GM12878 (cell line): ENCODE measurements at places on chromosomes 4 and X. TPM values are rescaled to one million over a fixed set of nuclear protein-coding genes. Genes with fewer than 3 reads are reported as not detected.
A peak's percentile ranks its signal among the peaks of the same experiment; 100 is the strongest.

GJB1 gene
- not detected in 2 replicates for polyA plus RNA-seq

PAGE2 gene
- not detected in 2 replicates for polyA plus RNA-seq

JAKMIP1 gene
- polyA plus RNA-seq, result 15.9 and 16.5 TPM in 2 replicates

UGT2B15 gene
- polyA plus RNA-seq, result not detected in 2 replicates

FAM184B gene
- polyA plus RNA-seq, result not detected in 2 replicates

DIPK2B gene
- not detected in 2 replicates for polyA plus RNA-seq

ARX gene
- not detected in 2 replicates for polyA plus RNA-seq

TAPT1 gene
- 0.69 and 0.91 TPM in 2 replicates for polyA plus RNA-seq

TSC22D3 gene
- polyA plus RNA-seq, result 19.8 and 21.1 TPM in 2 replicates

DNA sequence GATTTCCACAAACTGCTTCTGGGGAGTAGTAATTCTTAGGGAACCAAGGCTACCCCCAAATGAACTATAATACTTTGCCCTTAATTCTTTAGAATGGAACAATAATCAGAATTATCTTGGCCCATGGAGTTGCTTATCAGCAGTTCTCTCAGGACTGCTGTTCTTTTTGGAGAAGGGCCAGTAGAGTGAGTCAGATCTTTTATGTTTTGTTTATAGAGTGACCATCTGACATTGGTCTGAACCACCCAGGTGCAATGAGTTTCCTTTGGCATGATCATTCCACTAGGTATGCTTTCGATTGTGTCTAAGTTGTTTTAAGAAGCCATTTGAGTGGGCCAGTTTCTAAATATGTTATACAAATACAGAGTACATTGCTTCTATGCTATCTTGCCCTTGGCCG, 31.8 kb downstream of the PRRG1 start:
- no peak for DNase-seq

- DNase-seq, result no peak
Measured at GRCh38 chrX:45601052-45601451, 400.4 kb upstream of the DIPK2B start.

- DNase-seq, result no peak
Measured at GRCh38 chr4:174579421-174579820, 57.1 kb upstream of the HPGD start.

DNA sequence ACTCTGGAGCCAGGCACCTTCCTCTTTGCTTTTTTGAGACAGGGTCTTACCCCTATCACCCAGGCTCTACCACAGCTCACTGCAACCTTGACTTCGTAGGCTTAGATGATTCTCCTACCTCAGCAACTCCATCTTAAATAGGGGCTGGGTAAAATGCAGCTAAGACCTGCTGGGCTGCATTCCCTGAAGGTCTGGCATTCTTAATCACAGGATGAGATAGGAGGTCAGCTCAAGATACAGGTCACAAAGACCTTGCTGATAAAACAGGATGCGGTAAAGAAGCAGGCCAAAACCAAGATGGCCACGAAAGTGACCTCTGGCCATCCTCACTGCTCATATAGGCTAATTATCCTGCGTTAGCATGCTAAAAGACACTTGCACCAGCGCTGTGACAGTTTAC, 770.8 kb upstream of the PRKX start:
- DNase-seq, result no peak

DNA sequence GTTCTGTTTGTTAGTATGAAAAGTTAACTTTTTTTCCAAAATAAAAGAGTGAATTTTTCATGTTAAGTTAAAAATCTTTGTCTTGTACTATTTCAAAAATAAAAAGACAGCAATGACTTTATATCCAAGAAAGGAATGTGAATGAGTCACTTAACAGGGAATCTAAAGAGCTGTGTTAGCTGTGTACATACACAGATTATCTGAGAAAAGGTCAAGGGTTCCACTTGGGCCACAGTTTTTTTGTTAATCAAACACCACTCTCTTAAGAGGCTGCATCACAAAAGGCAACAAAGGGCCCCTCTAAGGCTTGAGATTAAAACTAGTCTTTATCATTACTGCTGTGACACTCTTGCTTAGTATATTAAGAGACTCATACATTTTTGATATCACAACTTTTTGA, 82.1 kb downstream of the FIP1L1 start:
- no peak for DNase-seq

GRCh38 chrX:13716905-13717304, 17.5 kb downstream of the TRAPPC2 start:
- no peak for DNase-seq

GRCh38 chrX:118872102-118872566, 48.5 kb downstream of the ZCCHC12 start:
- DNase-seq, result no peak

DNA sequence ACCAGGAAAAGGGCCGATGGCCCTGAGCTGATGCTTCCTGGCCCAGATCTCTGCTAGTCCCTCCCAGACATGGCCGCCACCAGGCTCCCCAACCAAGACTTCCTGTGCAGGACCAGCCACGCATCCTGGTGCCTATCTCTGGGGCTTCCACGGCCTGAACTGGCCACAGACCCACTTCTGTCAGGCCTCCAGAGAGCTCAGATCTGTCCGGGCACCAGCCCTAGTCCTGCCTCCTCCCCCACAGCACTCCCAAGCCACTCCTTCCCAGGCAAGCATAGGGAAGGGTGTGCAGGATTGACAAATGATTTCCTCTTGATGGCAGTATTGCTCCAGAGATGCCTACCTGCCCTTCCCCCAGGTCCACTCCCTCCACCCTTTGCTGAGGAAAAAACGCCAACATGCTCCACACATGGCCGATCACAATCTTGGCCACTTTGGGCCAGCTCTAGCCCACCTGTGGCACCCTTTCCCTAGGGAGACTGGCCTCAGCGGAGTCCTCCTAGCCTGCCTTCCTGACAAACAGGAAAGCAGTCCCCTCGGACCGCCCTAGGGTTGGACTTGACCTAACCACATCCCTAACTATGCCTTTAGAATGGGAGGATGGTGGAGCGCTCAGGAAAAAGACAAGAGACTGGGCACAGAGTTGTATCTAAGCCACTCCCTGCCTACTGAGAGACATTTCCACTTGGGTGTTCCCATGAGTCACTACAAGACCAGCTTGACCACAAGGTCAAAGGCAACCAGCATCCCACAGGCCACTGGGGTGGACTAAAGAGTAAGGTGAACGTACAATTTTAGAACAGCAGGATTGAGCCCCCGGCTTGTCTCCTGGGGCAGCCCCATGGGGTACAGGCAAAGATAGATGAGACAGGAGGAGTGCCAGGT, 277.5 kb upstream of the AGTR2 start:
- DNase-seq, result peak; percentile 73

DNA sequence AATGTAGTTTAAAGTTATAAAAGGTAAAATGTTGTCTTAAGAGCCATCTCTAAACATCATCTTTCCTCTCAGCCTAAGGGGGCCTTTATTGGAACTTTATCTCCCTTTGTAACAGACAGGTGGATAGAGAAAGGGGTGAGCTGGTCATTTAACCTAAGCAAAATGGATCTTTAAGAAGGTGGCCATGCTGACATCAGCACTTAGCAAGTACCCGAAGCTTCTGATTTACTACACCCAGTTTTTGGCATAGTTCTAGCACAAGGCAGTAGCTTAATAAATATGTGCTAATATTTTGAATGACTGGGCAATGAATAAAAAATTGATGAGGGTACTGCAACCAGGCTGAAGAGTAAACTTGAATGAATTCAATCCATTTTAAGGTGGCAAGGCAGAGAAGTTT, 172.7 kb downstream of the GABRG1 start:
- DNase-seq, result no peak

GRCh38 chr4:72468904-72469502, 100.0 kb downstream of the ADAMTS3 start:
- DNase-seq, result no peak

GRCh38 chr4:89906316-89906715, 11.7 kb downstream of the MMRN1 start:
- no peak for DNase-seq

DNA sequence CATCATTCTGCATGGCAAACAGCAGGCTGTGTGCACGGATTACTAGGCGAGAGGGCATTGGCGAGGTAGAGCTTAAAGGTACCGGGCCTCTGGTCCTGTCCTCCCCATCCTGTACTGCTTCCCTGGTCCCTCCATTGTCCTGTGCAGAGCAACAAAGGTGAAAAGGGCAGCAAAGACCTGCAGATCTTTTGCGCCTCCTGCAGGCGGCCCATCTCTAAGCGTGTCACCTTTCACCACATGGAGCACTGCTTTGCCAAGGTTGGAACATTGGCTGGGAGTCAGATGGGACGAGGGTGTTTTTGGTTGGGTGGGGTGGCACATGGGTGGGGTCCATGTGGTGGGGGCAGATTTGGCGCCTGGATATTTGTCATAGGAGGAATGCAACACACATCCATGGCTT, 64.7 kb upstream of the UXT start:
- DNase-seq, result no peak

DNA sequence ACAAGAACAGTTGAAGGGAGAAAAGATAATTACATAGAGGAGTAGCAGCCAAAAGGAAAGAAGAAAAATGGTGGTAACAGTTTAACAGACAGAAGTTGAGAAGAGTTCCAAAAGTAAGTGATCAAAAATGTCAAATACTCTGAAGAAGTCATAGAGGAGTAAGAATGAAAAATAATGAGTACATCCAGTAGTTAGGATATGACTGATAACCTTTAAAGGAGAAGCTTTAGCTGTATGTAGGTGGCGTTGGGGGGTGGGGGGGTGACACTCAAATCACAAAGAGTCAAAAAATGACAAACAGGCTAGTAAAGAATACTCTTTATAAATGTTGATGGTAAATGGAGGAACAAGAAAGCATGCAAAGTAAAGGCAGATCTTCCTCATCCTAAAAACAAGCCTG, 40.6 kb downstream of the RAB33A start:
- DNase-seq, result no peak

DNA sequence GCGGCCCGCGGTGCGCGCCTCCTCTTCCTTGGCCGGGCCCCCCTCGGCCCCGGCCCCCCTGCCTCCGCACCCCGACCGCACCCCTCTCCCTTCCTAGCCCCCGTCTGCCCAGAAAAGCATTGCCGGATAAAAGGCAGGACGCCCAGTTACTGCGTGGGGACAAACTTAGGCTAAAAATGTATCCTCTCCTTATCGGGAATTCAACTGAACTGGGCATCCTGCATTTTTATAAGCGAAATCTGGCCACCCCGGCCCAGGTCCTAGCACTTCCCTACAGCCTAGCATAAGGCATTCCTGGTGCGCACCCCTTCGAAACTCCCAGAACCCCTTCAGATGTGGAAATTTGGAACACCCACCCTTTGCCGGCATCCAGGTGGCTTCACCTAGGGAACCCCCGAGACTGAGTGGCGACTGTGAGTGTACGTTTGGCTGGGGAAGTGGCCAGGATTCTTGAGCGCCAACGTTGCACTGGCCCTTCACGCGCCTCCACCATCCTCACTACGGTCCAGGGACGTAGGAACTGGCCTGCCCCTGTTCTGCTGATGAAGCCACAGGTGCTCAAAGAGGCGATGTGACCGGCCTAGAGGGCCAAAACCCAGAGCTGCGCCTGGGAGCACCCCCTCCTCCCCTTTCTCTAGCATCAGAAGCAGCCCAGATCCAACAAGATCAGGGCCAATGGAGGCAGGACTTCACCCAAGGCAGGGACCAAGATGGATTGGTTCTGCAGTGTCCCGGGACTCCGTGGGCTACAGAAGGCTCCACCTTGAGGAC, 5.7 kb upstream of the RNF4 start:
- no peak for DNase-seq

DNA sequence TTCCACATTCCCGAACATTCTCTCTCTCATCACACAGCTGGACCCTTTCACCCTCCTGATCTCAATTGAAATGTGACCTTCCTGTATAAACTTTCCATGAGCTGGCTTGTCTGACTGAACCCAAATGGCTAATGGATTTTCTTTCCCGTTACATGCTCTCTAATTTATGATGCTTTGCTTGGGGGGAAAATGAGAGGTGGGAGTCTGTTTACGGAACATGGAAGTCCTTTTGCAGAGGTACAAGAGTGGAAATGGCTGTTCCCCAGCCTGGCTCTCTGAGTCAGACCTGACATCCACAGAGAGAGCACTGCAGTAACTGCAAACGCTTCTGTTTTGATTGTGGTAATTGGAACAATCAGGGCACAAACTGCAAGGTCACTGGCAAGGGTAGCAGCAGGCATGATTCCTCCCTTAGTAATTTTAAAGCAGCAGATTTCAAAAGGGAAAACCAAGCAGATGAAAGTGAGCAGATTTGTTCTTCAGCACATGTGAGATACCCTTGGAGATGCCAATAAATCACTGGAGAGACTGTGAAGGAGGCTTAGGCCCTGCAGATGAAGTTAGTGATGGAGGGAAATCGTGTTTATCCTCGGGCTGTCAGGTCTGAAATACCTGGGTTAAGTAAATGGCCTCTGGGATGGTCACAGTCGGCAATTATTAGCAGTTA, 83.9 kb downstream of the SNCA start:
- DNase-seq, result no peak

- DNase-seq, result no peak
Measured at GRCh38 chr4:55973650-55974049, 24.9 kb downstream of the CEP135 start.

DNA sequence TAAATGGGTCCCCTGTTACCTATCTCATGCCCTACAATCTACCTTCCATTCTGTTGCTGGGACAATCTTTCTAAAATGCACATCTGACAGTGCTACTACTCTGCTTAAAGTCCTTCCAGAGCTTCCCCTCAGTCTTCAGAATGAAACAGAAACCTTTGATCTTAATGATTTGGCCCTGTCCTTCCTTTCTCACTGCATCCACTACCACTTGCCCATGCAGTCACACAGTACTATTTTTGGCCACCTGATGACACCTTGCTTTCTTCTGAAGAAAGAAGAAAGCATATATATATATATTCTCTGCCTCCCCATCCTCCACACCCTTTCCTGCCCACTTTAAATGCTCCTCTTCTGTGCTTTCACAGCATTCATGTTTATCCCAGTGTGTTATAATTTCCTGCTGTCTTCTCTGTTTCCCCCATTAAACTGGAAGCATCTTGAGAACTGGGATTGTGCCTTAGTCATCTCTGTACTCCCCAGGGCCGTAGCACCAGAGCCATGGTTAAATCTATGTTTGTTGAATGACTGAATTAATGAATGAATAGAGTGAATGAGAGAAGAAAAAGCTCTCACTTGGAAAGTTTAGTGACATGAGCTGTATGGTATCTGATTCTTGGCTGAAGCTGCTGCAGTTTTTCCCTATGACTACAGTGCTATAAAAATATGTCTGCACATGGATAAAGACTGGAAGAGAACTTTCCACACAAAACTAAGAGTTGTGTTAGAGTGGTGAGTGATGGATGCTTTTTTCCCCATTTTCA, 56.2 kb downstream of the RTL9 start:
- peak; percentile 15 for DNase-seq

GRCh38 chr4:152962150-152962549, 26.0 kb downstream of the FHDC1 start:
- DNase-seq, result no peak
